ENCODE measurements at places on chromosomes 4 and X.
A peak's percentile ranks its signal among the peaks of the same experiment; 100 is the strongest.

- no peak for DNase-seq
These were observed 224.2 kb downstream of the RCHY1 start for GRCh38 chr4:75289914-75290582.

DNA sequence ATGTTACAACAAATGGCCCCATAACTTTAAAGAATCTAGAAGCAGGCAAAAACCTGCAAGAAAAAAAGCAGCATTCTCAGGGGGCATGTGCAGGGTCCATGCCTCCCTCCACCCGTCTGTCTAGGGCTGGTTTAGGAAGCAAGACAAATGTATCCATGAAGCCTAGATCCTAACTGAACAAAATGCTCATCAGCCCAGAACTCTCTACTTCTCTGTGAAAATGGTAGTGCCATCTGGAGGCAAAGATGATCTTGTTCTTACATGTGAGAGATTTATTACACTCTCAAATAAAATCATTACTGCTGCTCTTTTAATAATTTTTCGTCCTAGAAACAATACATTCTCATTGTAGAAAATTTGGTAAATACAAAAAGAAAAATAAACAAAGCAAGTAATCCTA lies 26.7 kb downstream of the NR3C2 start:
- DNase-seq: no peak

DNA sequence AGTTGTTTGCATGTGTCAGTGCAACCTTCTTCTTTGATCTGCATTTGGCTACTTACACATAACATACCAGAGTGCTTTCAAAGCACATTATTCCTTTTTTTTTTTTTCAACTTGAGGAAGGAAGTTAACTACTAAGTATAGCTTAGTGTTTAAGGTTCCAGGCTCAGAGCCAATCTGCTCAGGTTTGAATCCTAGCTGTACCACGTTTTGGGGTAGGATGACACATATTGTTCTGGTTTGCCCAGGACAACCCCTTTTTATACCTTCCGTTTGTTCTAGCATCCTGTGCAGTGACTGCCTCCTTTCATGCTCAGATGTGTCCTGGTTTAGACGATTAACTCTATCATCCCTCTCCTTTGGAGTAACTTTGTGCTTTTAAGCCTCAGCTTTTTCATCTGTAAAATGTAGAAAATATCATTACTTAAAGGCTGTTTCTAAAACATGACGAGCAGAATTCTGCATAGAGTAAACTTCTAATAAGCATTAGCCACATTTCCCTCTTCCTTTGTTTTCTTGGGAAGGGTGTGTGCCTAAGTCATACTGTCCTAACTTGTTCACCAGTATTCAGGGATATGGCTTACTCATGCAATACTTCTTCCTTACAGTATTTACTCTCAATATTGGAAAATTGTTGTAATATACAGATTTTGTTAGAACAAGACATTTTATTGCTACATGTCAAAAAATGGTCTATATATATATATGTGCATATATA lies 281.3 kb downstream of the C4orf33 start:
- no peak for DNase-seq

DNA sequence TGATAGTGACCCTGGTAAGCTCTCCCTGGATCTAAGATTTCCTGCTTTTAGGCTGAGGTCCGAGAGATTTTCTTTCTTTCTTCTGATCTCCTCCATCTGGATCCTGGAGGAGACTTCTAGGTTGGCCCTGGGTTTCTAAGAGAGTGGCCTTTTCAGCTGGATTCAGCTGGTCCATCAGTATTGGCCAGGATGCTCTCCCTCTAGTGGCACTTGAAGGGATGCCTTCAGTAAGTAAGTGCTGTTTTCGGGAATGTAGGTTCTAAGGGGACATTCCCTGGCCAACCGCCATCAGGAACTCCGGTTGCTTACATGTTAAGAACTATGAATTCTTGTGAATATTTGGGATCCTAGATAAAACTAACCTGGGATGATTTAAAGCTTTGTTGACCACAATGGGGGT lies 56.9 kb downstream of the SERTM2 start:
- no peak for DNase-seq

- DNase-seq: no peak
These were observed 29.1 kb downstream of the STAG2 start for GRCh38 chrX:123990602-123991001.

- no peak for DNase-seq
These were observed 110.2 kb upstream of the TENM3 start for GRCh38 chr4:182133033-182133432.

DNA sequence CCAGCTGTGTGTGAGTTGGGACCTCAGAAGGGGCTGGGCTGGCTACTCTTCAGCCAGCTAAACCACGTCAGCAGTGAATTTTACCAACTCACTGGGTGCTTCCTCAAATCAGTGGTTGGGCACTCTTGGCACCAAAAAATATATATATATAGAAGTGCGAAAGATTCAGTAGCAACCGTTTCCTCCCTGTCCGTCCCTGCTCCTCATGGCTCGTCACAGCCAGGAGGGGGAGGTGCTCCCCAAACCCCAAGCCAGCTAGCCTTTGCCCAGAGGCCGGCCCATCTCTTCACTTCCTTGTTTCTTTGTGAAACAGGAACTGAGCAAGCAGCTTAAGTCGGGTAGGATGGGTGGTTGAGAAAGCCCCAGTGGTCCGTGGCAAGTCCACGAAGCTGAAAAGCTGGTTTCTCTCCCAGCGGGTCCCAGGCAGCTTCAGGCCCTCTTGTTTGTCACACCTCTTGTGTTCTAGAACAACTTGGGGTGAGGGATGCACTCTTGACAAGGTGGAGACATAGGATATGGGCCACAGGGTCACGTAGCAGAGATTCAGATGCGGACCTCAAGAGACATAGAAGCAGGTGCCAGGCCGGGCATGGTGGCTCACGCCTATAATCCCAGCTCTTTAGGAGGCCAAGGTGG lies 6.8 kb upstream of the SASH3 start:
- DNase-seq: no peak

GRCh38 chrX:12811658-12812057 lies 20.4 kb downstream of the PRPS2 start:
- no peak for DNase-seq

- DNase-seq: no peak
These were observed 128.3 kb upstream of the MAOA start for GRCh38 chrX:43527801-43528200.

GRCh38 chr4:164779080-164779479 lies 25.1 kb downstream of the SMIM31 start:
- DNase-seq: no peak

- DNase-seq: no peak
These were observed 171.3 kb downstream of the BTC start for GRCh38 chr4:74623041-74623440.

GRCh38 chr4:136012220-136012619 lies 1520.1 kb downstream of the PCDH18 start:
- no peak for DNase-seq

GRCh38 chrX:53383376-53384076 lies 38.9 kb downstream of the SMC1A start:
- DNase-seq: no peak

- no peak for DNase-seq
These were observed 24.6 kb downstream of the ARHGAP24 start for GRCh38 chr4:85499573-85499972.

GRCh38 chr4:111045992-111046391 lies 423.1 kb upstream of the PITX2 start:
- no peak for DNase-seq

DNA sequence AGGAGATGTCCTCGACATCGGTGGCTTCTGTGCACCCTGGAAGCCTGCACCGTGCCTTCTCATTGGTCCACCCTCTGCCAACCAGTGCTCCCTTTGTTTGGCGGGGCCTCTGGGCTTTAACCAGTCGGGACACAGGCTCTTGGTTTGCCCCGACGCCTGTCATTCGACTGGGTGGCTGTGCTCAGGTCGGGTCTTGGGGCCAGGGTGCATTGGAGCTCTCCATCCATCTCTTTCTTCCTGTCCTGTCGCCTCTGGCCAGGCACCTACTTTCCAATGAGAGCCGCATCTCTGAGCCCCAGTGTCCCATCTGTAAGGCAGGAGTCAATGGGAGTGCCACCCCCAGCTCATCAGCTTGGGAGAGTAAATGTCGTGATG lies 37.2 kb upstream of the NHSL2 start:
- no peak for DNase-seq

GRCh38 chr4:6313216-6313615 lies 43.6 kb downstream of the WFS1 start:
- DNase-seq: no peak

DNA sequence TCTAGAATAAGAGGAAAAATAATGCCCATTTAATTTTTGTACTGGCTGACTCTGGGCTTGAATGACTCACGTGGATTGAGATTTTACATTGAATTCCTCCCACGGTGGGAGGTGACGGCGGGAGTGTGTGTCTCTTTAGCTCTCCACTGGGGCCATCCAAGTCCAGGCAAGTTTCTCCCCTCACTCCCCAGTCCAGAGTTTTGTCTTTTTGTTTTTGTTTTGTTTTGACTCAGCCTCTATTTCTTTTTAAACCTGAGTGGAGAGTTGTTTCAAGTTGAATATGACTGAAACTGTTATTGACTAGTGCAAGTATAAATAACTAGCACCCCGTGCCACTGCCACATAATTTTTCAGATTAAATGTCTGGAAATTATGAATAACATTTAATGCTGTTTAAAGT lies 13.6 kb downstream of the CHST7 start:
- DNase-seq: peak; percentile 53

- no peak for DNase-seq
These were observed 203.8 kb downstream of the AASDH start for GRCh38 chr4:56183344-56183959.

DNA sequence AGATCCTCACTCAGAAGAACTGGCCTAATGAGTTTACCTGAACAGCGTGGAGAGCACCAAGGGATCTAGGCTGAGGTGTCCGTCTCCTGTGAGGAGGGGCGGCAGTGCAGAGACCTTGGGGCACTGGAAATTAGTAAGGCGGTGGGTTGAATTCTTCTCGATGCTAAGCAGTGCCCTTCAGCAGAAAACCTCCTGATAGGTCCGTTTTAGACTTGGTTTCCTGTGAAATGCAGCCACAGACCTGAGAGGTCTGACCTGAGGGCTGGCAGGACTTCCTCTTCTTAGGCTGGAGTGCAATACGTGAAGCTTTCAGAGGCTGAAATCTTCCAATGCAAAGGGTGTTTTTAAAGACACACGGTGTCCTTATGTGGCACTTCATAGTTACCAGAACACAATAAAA lies at the start of gene CLNK:
CLNK (minus strand) TSS at position 138 of the 400 bp plus-strand sequence. CDS start 16,899 bp downstream, outside the sequence.
- DNase-seq: no peak

GRCh38 chr4:1813915-1814314 lies 20.8 kb downstream of the FGFR3 start:
- peak; percentile 53 for DNase-seq

DNA sequence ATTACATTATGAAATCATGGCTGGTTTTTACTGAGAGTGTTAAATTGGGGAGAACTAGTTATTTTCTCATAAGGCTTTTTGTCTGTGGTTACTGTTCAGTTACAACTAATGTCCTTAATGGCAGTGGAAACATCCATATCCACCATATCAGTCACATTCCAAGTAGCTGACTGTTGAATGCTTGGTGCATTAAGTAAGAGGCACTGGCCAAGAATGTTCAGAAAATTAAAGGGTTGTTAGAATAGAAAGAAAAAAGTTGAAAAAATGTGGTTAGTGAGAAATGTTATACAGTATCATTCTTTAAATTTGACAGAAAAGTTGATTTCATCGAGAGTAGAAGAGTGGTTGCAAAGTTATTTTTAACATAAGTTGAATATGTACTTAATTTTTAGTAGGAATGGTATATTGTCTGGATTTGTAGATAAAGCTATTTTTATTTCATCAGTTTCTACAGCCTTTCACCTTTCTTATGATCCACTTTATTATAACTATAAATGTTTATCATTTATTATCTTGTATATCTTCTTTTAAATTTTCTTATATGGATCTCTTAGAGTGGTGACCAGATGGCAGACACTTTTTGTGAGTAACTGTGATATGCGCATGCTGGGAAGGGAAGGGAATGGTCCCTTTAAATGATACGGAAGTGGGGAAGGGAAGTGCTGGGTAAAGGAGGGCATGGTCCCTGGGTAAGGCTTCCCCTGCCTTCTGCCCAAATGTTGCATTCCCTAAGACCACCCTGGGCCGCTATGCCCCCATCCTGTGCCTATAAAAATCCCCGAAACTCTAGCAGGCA lies 2407.1 kb downstream of the ARAP2 start:
- no peak for DNase-seq

DNA sequence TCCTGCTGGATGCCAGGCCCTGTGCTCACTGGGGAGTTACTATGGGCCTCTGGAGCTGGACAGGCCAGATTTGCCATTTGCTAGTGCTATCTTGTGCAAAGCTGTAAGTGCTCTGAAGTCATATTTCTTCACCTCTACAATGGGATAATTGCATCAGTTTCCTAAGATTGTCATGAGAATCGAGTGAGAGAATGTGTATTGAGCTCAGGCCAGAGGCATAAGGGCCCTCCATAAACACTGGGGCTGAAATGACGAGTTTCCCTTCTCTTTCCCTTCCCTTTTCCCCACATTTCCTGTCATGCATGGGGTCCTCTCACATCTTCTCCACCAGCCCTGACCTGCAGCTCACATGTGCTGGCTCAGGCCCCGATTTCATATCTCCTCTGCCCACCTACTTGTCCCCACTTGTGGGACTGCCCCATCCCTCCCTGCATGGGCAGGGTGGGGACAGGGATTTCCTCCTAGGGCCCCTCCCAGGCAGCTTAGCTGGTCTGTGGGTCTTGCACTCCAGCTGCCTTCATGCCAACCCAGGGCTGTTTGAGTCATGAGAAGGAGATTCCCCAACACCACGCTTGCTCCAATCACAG lies 358.8 kb downstream of the MID1IP1 start:
- no peak for DNase-seq

GRCh38 chr4:38957893-38958292 lies 74.3 kb downstream of the TMEM156 start:
- no peak for DNase-seq

- DNase-seq: no peak
These were observed 24.3 kb upstream of the TEX13C start for GRCh38 chrX:125295337-125295736.

DNA sequence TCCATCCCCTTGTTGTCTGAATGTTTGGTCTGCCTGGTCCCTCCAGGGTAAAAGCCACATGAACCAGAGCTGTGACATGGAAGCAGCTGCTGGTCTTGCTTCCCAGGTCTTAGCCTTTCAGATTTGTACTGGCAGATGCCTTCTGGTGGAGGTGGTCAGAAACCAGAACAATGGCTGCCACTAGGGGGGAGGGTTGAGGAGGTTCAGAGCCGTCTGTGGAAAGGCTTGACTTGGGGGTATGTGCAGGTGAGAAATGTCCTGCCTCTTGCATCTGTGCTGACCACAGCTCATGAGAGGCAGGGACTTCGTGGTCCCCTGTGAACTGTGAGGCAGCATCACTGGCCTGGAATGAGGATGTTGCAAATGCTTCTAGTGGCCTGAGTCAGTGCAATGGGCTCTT lies 144.2 kb upstream of the WDR1 start:
- DNase-seq: no peak

- DNase-seq: no peak
These were observed 432 bp downstream of the TMEM175 start for GRCh38 chr4:932713-933070.
